Lung microvascular endothelial cell (primary cell): ENCODE measurements at places on chromosomes 1 and 21. TPM values are rescaled to one million over a fixed set of nuclear protein-coding genes. Genes with fewer than 3 reads are reported as not detected.
A peak's percentile ranks its signal among the peaks of the same experiment; 100 is the strongest.

The CDC42BPA gene
- 51.6 and 79.2 TPM in 2 replicates for total RNA-seq

The CLDN17 gene
- not detected in 2 replicates for total RNA-seq

The INAVA gene
- total RNA-seq = under 0.01 TPM in 1 of 2 replicates, not detected in the other

The PTPRU gene
- 1.8 and 2.6 TPM in 2 replicates for total RNA-seq

The LRIF1 gene
- total RNA-seq = 7.8 and 8.5 TPM in 2 replicates

DNA sequence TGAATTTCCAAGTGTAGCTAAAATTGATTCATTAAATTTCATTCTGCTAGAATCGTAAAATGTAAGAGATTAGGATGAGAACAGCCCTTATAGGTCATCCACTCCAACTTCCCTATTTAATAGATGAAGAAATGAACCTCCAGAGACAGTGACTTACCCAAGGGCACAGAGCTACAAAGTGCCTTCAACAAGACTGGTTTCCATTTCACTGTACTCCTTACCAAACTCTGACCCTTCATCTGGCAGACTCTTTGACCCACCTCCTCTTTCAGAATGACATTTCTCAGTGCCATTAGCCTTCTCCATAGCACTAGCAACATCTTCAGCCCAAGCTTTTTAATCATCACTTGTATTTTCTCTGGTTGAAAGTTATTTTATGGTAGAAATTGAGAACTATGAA is 161.3 kb downstream of the NEK7 start:
- no peak for DNase-seq

- no peak for DNase-seq
Measured at GRCh38 chr1:28306301-28306949, 22.4 kb upstream of the MED18 start.

DNA sequence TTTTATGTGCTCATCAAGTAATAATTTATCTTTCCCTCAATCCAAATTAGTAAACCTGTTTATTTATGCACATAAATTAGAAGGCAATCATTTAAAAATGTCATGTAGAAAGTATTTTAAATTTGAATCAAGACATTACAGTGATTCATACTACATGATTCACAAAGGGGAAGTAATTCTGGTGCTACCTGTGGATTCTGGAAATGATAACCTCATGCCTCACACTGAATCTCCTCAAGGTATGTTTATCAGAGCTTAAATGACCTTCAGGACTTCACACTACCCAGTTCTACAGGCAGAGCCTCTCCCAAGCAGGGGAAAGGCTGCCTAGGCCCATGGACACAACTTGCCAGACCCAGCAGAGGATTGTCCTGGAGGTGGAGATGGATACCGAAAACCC is 25.2 kb upstream of the TDRD10 start:
- DNase-seq = no peak

GRCh38 chr1:150551051-150551783 is 2.0 kb downstream of the ADAMTSL4 start:
- DNase-seq = peak; percentile 24

DNA sequence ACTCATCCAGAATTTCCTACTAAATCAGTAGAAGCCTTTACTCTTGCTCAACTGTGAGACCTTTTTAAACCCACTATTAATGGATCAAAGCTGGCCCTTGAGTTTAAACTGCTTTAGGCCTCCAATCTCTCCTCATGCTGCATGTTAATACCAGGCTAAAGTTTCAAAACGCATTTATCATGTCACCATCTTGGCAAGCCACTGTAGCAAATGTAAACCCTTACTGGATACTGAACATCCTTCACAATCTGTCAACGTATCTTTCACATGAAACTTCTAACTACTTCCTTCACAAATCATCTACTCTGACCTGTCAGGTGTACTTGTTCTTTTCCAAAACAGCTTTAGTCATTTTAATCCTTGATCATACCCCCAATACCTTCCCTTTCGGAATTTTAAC is 3.0 kb downstream of the PAXBP1 start:
- no peak for DNase-seq

DNA sequence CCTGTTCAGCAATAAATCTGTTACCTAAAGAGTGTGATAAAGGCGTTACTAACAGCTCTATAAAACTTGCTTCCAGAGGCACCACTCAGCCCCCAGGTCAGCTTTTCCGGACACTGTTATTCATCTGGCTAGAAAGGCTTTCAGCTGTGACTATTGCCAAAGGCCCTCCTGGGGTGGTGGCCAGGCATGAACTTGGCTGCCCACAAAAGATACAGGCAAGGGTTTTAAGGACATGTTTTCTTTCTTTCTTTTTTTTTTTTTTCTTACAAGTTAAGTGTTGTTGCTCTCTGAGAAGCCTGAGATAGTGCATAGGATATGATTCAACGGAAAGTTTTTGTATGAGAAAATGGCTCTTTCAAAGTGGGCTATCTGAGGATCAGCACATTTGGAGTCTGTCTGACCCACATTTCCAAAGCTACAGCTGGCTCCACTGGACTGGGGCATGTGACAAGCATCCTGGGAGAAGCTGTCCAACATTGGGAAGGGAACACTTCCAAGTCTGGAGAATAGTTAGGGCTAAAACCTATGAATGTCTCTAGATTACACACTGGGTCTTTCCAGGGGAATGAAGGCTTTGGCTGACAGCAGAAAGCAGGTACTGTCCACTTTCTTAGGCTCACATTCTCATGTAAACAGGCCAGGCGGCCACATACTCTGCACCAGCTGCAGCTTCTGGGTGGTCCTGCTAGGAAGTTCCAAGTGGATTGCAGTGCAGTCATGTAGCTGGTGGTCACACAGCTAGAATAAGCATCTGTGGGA is 639.7 kb downstream of the LMO4 start:
- no peak for DNase-seq

DNA sequence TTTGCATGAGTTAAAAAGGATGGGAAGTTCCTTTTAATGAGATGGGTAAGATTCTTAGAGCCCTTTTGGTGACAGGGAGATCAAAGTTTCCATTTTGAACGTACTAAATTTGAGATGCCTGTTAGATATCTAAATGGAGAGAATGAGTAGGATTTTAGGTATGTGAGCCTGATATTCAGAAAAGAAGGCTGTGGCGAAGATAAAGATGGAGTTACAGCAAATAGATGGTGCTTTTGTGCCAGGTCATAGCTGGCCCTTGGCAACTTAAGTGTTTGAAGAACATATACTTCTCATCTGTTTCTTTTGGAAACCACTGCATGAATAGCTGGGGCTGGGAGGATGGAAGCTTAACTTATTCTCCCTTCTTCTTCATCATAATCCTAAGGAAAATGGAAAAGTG is 282.5 kb downstream of the PTBP2 start:
- no peak for DNase-seq

DNA sequence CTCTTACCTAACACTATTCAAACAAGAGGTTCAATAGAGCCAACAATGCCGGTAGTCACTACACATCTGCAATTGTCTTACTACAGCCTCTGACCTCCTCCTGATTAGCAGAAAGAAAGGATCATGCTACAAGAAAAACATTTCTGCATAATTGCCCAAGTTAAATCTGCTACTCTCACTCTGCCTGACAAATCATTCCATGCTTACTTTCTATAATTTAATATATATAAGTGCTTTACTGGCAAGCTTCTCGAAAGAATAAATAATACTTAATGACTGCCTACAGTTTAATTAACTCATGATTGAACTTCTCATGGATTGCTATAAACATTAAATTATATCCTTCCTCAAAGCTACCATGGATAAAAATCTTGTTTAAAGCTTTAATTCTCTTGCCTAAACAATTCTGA is 156.0 kb downstream of the SLC45A1 start:
- no peak for DNase-seq

DNA sequence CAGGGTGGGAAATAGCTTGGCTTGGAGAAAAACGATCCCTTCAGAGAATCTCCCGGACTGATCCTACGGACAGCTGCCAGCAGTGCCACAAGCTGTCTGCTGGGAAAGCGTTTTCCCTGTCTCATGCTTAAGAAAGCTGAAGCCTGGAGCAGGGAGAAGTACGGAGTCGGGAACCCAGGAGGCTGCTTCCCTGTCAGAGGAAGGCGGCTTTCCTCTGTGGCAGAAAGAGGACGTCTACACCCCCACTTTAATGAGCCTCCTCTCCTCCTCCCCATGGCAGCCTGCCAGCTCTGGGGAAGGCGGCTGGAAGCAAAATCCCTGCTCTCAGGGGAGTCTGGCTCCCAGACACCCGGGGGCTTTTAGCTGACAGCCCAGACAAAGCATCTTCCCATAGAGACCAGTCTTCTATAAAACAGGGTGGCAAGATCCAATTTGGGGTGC is 7.3 kb downstream of the KIF21B start:
- peak; percentile 38 for DNase-seq
